ENCODE measurements at places on chromosomes 2 and 18.

DNA sequence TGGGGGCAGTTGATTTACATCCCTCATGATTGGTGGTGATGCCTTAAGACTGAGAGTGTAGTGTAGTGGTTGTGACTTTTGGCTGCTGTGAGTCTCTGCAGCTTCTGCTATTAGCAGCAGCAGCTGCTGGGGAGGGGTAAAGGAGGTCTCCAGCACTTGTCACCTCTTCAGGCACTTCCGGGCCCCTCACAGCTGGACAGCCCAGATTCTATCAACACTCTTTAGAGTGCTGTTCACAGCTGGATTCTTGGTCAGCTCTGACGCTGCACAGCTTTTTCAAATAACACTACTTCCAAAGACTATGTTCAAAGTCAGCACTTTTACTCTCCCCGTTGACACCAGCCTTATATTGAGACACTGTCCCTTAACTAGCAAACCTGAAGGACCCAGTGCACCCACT, 396.0 kb downstream of the MEIS1 start:
- no peak for DNase-seq

DNA sequence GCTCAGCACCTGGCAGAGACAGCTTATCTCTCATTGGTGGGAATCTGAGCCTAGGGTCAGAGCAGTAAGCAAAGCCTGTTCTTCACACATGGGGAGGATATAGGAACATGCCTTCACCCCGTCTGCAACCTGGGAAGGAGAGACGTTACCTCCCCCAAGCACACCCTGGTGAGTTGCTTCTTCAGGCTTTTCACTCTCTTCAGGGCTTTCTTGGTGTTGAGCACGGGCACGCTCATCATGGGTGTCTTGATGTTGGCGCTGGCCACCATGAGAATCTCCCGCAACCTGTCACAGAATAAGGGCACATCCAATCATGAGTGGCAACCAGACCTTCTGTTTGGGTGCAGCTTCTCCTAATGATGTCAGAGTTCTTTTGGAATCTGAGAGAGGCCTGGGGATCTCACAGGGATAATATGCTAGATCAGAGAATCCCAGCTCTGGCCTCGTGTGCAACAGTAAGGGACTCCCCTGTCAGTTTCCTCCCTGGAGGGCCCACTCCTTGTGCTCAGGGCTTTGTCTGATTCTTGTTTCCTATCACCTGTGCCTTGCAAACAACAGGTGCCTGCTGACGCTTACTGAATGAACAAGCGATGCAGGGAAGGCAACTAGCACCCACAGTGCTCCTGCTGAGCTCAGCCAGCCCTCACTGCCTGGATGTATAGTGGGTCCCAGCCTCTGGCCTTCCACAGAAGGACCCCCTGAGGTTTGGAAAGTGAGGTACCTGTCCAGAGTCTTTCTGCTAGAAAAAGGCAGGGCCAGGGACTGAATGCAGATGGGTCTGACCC, 66.3 kb downstream of the POLR1A start:
- no peak for DNase-seq

- DNase-seq = no peak
Measured at GRCh38 chr18:33316146-33316587, 124.4 kb downstream of the CCDC178 start.

GRCh38 chr2:241689306-241689705, 2.7 kb upstream of the DTYMK start:
- DNase-seq = no peak

GRCh38 chr2:112137516-112138158, 548 bp upstream of the FBLN7 start:
- no peak for DNase-seq

- no peak for DNase-seq
Measured at GRCh38 chr2:130332271-130333073, 10.2 kb upstream of the IMP4 start.

- peak; percentile 3 for DNase-seq
Measured at GRCh38 chr2:119641562-119642258, 37.3 kb upstream of the TMEM177 start.

DNA sequence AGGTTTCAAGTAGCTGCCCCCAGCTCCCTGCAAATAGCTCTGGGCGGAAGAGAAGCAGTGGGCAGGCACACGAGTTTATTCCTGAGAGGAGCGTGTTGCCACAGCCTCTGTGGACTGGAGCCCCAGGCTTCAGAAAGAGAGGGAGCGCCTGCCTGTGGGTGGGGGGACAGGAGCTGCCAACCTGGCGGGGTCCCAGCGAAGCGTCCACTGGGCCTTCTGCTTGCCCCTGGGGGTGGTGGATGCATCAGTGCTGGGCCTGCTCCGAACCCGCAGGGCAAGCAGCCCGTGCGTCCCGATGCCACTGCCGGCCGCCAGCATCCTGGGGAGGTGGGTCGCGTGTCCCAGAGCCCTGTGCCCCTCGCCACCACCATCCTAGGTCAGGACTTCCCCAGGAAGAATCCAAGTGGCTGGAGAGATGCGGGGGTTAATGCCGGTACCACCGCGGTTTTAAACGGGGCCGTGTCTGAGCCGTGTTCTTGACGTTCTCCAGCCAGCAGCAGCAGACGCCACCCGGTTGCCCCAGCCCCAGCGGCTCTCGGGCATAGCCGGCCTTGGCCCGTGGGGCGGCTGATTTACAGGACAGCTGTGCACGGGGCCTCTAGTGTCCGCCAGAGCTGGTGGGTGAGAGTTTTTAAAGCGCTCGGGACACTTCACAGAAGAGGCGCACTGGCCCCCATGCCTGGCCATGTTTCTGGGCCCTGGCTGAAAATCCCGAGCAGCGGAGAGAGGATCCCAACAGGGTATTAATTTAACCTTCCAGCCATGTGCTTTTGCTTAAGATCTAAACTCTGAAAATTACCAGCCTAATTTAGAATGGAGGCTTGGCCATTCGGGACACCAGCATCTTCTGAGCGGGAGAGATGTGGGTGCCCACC, 84.7 kb downstream of the NFATC1 start:
- DNase-seq = no peak

DNA sequence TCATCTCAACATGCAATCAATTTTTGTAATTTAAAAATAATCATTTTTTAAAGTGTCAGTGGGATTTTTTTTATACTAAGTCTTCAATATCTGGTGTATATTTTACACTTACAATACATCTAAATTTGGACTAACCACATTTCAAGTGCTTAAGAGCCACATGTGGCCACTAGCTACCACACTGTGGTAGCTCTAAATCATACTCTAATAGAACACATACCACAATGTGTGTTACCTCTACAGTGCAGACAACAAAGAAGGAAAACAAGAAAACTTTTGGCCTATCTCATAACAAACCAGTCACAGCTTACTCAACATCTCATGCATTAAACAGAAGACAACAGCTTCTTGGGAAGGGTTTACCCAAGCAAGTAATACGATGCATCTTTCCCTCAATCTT, 24.5 kb downstream of the PIAS2 start:
- no peak for DNase-seq

- DNase-seq = no peak
Measured at GRCh38 chr2:189113963-189114362, 65.6 kb downstream of the COL5A2 start.

- no peak for DNase-seq
Measured at GRCh38 chr2:54394392-54394791, 61.7 kb upstream of the SPTBN1 start.
